NCI-H2081 (cell line): ENCODE measurements at places on chromosomes 2 and 18.

DNA sequence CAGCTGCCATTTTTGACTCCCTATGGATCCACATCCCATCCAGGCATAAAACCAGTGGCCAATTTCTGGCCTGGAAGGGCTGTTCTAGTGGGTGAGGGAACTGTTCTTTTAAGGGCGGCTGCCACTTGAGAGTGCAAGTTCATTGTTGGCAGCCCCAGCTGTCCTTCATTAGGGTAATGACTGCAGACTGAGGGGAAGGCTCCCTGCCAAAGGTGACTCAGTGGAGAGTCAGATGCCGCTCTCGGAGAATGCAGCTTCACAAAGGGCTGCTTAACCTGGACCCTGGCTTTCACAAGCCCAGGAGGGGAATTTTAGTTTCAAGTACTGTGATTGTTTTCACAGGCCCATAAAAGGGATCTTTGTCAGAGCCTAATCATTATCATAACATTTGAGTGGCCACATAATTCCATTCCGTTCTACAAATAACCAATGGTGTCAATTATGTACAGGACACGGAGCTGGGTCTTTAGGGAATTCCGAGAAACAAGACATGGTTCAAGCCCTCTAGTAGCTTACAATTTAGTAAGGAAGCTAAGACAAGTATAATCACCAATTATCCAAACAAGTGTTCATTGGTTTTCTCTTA is 235.7 kb downstream of the CDCA7 start:
- DNase-seq: peak; percentile 82

GRCh38 chr18:23073996-23074606 is 61.2 kb upstream of the CABLES1 start:
- no peak for DNase-seq

DNA sequence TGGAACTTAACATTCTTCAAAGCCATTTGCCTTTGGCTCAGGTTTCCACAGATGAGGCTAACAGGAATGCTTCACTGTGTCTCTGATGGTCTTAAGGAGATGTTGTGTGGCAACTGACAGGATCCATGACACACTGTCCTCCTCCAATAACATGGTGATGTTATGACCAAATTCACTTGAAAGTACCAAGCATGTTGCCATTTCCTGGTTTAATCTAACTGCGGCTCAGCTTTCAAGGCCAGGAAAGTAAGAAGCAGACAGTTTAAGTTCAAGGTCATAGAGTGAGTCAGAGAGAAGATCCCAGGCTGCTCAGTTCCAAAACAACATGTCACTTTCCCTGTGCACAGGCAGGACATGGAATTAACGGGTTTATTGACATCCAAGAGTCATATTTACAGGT is 513.6 kb downstream of the STK39 start:
- DNase-seq: no peak

DNA sequence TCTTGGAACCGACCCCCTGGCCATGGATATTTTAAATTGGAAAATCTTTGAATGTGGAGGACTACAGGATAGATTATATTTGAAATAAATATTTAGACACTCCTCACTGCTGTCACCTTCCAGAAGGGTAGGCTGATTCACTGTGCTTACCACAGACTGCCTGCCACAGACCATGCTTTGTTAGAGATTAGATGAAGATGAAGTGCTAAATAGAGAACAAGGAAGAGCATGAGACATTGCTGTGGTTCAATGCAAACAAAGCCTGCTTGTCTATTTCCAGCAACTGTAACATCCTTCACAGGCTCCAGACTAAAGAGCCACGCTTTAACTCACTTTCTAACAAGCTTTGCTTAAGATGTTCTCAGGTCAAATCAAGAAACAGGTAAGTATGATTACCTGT is 81.0 kb upstream of the TMEM17 start:
- DNase-seq: no peak

DNA sequence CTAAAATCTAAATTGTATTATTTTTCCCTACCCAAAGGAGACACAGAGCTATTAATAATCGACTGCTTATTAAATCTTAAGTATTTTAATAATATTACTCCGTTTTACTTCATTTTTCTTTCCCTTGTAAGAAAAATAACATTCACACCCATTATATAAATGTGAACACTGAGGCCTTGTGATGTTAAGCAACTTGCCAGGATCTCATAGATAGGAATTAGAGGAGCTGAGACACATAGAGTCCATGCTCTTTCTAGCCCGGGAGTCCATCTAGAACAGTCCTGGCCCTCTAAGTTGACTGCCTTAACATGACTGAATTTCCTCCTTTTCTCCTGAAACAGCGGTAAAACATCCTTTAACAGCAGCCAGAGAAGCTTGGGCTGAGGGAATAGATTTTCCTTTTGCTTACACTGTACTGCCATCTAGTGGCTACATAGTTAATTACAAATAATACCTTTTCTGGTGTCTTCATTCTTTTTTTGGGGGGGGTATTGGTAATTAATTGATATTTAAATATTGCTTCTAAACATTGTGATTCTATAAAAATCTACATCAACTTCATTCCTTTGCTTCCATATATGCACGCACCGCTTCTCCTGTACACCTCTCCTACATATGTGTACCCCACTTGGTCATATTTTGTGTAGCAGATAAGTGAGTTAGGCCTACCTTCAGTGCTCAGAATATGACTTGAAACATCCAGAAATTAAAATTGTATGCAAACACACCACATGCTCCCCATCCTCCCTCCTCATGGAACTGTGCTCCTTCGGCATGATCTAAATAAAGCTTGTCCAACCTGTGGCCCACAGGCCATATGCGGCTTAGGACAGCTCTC is 125.8 kb upstream of the HNMT start:
- DNase-seq: peak; percentile 47

DNA sequence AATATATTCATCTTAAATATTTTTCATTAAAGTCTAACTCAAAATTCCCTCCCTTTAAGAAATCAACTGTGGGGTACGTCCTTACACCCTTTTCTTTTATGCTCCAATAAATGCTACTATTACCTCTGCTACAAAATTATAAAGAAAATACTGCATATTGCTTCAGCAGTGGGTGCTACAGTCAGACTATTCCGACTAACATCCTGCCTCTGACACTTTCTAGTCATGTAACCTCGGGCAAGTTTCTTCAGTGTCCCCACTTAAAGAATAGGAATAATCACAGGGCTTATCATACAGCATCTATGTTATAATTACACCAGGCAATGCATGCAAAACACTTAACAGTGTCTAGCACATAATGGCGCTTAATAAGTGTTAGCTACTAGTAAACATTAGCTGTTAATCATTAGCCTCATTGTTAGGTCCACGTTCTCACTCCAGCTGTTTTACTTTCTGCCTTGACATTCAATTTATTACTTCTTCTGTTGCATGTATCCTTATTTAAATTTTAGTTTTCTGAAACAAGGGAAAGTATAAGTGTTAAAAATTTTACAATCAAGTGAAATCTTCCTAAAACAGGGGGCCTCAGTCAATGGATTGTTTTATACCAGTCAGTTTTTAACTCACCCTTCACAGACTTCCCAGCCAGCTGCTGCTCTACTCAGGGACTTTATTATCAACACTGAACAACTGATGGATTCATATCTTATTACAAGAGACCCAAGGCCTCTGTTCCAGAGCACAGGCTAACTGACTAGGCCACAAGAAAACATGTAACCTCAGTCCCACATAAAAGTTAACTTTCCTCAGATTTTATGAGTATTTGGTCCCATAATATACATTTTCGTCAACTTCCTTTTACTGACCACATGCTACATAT is 54.0 kb downstream of the CLASP1 start:
- no peak for DNase-seq

- no peak for DNase-seq
Measured at GRCh38 chr18:75377926-75378325, 49.6 kb downstream of the SMIM21 start.

DNA sequence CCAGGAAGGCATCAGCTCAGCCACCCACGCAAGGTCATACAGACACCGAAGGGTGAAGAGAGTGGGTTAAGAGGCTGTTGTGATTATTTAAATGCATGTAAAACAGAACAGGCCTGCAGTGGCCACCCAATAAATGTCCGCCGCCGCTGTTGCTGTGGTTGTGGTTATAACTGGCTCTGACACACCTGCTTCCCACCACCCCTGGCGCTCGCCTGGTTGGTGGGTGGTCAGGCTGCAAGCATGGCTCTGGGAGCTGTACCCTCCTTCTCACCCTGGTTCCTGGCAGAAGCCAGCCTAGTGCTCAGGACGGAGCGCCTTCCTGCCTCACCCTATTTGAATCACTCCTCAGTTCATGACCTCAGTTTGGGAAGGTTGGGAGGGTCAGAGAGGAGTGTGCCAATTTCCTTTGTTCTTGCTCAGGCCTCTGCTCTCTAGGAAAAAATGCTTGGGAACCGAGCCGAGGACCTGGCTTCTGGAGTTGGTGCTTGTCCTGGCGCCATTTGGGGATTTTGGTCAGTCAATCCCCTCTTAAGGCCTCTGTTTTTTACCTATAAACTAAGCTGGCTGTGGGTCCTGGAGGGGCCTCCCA is 5.3 kb upstream of the CRYBA2 start:
- DNase-seq: peak; percentile 68

GRCh38 chr2:26235089-26235488 is 9.3 kb downstream of the HADHA start:
- DNase-seq: no peak

DNA sequence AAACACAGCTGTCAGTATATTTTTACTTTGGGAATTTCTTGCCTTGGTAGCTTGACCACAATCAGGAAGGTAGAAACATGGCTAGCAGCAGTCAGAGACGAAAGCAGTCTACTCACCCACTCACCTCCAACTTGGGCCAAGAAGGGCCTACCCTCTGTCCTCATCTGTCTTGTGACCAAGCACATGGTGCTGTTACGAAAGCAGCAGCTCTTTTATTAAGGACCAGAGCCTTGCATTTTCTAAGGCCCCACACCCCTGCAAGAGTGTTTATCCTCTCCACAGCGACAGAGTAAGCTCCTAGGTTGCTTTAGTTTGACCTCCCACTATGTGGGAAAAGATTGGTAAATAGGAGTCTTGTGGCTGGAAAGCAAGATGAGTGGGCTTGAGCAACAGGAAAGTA is 31.3 kb upstream of the MSTN start:
- no peak for DNase-seq

GRCh38 chr2:96839293-96839874 is 4.4 kb downstream of the ANKRD23 start:
- DNase-seq: no peak

DNA sequence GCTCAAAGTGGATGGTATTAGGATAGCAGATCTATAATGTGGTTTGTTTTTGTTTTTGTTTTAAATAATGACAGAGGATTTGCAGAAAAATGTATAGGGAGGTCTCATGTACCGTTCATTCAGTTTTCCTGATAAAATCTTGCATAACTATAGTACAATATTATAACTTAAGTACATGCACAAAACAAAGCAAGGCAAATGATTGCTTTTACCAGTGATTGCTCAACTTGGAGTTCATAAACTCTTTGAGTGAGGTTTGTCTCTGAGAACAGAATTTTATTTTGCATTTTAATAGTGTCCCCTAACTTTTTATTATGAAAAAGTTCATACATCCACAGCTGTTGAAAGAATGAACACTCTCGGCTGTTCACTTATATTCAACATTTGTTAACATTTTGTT is 96.6 kb downstream of the MAP4K4 start:
- DNase-seq: no peak

DNA sequence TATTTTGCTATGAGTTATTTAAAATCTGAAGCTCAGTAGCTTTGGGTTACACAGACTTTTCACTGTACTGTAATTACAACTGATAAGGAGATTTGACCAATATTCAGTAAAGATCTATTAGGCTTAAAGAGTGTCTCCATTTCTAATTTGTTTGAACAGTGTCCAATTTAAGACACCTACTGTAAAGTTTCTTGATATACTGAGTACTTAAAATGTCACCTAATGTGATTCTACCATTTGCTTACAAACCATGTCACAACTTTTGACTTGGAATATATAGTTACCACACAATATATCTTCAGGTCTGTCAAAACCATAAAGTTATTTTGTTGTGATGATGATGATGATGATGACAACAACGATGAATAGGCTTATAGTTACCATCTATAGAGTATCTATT is 228.5 kb upstream of the SMAD7 start:
- no peak for DNase-seq
